ENCODE measurements at places on chromosomes 16 and 17.

DNA sequence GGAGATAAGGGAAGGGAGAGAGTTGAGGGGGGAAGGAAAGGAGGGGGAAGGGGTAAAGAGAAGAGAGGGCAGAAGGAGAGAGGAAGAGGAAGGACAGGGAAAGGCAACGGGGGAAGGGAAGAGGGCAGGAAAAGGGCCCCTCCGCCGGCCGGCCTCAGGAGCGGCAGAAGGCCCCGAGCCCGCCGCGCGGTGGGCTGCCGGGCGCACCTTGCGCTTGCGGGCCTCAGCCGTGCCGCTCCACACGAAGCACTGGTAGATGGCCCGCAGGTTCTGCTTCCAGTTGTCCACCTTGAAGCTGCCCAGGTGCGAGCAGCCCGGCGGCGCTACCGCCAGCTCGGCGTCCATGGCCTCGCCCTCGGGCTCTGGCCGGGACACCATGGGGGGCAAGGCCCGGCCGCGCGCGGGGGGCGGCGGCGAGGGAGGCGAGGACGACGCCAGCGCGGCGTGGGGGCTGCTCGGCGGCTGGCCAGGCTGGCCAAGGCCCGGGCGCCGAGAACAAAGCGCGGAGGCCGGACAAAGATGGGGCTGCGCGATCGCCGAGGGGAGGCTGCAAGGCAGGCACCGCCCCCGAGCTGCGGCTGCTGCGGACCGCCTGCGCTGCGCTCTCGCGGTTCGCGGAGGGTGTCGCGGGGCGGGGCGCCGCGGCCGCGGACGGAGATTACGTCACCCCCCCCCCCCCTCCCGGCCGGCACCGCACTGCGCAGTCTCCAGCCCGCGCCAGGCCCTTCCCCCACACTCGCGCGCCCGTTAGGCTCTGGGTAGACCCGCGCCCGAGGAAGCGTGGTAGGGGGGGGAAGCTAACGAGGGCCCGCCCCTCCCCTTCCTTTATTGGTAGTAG is at the start of gene USP22:
Gene USP22, minus strand, starts transcription at position 554 of the 838 bp plus-strand sequence. Its CDS starts 176 bp downstream, at position 378.
- no peak for DNase-seq

- no peak for DNase-seq
These were observed 273.8 kb downstream of the C16orf95 start for GRCh38 chr16:87043231-87044031.

- peak; percentile 36 for DNase-seq
These were observed 3.9 kb upstream of the KRT28 start for GRCh38 chr17:40803617-40804082.

DNA sequence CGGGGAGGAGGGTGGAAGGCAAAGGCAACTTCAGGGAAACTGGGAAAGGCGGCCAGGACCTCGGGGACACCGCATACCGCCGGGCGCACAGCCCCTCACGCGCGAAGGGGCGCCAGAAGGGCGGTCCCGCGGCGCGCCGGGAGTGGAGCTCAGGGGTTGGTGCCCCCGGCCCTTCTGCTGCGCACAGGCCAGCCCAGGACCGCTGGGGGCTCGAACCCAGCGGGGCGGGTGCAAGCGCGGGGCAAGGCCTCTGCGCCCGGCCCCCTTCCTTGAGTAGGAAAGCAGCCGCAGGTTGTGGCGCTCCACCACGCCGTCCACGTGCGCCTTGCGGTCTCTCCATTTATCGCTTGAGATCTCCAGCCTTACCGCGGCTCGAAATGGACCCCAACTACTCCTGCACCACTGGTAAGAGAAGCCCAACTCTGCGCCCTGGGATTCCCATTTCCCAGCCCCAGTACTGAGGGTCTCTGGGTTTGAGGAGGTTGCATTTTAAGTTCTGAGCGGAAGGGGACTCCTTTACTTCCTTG is 3.0 kb upstream of the MT1A start:
- no peak for DNase-seq

- no peak for DNase-seq
These were observed 18.4 kb downstream of the SAP30BP start for GRCh38 chr17:75685499-75685898.

GRCh38 chr17:66654764-66655163 is 180.2 kb upstream of the CACNG5 start:
- no peak for DNase-seq

GRCh38 chr17:79573196-79573896 is 37.5 kb downstream of the RBFOX3 start:
- DNase-seq = no peak

DNA sequence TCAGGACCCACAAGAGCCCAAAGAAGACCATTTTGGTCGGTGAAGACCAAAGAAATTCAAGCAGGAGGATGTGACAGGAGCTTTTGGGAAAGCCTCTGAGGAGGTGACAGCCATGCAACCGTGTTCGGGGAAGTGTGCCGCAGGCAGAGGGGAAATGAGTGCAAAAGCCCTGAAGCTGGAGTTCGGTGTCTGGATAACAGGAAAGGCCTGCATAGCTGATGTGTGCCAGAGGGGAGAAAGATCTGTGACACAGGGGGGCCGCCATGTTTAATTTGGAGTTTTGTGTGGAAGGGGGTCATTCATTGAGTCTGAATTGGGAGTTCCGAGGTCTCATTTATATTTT is 870 bp upstream of the ZC3H7A start:
- DNase-seq = no peak

- no peak for DNase-seq
These were observed 70.2 kb downstream of the ZZEF1 start for GRCh38 chr17:4072487-4073157.

DNA sequence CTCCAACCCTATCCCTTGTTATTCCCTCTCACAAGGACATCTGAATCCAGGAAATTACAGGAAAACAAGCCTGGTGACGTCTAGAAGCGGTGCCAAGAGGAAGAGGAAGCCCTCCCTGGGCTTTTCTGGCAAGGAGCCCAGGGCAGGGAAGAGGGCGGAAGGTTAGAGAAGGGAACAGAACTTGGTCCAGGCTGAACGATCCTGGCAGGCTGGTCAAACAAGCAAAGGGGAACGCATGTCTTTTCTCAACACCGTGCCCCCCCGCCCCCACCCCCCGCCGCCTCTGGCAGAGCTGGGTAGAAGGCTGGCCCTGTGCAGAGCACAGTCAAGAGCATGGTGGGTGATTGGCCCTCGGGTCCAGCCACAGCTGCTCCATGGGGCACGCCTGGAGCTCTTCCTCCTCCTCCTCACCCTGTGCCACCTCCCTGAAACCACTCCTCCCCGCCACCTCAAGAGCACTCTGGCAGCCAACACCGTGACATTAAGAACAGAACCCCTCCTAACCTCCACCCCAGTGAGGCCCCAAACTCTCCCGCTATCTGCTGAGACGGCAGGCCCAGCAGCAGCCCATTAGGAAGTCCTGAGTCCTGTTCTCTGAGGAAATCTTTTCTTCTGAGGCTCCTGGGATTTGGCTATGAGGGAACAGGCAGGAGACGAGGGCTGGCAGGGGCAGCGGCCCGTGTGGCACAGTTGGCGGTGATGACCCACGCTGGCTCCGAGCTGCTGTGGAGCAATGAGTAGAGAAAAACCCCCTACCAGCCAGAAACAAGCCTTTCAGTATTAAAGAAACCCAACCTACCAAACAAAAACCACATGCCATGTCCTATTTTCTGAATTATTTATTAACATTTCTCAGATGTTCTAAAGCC is 7.3 kb downstream of the C16orf86 start:
- DNase-seq = no peak

DNA sequence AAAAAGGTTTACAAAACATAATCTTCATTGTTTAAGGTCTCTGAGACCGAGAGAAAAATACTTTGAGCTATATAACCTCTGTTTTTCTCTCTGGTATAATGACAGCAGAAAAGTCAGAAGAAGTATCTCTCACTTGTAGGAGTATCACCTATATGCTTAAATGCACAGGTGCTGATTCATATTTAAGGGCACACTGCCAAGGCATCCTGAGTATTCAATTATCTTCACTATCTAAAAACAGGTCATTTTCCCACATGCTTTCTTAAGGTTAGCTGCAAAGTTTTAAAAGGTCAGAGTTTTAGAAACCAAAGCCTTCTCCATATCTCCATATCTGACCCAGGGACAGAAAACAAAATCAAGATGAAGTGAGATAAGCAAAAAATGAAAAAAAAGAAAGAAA is 99.3 kb upstream of the C17orf78 start:
- DNase-seq = no peak

DNA sequence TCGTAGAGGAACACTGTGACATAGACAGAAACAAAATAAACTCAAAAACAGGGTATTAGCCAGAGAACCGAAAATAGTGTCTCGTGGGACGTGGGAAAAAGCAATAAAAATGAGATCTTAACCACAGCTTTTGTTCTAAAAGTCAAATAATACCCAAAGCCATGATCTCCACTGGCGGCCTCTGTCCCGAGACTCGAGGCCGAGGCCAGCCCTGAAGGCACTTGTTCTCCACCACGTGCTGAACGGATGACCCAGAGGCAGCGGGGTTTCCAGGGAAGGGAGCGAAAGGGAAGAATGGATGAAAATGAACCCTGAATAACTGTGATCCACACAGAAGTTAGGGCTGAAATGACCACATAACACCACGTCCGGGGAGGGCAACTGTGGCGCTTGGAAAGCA is 84.8 kb upstream of the CREBBP start:
- DNase-seq = no peak

- DNase-seq = no peak
These were observed 452.5 kb upstream of the CCL2 start for GRCh38 chr17:33802349-33803198.

GRCh38 chr17:8951206-8951605 is 14.3 kb downstream of the PIK3R5 start:
- DNase-seq = no peak
